ENCODE measurements at places on chromosomes 2 and 18.

DNA sequence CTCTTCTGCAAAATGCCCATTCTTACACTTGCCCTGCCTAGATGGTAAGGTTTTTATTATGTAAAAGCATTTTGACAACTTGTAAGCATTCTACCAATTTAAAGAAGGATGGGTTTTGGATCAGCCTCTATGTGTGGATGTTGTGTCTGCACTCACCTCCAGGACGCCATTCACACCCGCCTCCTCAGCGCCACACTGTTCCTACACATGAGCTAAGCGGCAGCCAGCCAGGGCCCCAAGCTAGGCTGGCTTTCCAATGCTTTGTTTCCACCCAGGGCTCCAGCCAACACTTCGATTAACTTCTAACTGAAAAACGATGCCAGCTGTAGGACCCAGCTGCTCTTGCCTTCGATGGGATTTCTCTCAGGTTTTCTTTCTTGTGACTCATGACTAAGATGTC lies 73.3 kb upstream of the FZD7 start:
- no peak for DNase-seq

GRCh38 chr18:45069546-45069945 lies 388.9 kb downstream of the SETBP1 start:
- no peak for DNase-seq

DNA sequence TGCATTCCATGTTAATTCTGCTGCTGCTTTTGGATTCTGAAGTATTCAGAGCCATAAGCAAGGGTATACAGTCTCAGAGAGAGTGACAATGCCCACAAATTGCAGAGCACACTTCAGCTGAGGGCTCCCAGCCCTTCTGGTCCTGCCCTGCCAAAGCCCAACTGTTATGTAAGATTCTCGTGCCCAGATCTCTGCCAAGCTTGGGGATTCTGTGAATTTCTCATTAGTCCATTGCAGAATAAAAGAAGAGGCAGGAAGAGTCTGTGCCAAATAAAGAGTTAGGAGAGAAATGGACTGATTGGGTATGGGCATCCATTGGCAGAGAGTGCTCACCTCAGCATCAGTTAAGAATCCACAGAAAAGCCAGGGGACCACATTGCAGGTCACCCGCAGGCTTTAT lies 112.0 kb upstream of the PNPT1 start:
- no peak for DNase-seq

- no peak for DNase-seq
Observed at GRCh38 chr2:233563663-233564430, 2.7 kb downstream of the USP40 start.

DNA sequence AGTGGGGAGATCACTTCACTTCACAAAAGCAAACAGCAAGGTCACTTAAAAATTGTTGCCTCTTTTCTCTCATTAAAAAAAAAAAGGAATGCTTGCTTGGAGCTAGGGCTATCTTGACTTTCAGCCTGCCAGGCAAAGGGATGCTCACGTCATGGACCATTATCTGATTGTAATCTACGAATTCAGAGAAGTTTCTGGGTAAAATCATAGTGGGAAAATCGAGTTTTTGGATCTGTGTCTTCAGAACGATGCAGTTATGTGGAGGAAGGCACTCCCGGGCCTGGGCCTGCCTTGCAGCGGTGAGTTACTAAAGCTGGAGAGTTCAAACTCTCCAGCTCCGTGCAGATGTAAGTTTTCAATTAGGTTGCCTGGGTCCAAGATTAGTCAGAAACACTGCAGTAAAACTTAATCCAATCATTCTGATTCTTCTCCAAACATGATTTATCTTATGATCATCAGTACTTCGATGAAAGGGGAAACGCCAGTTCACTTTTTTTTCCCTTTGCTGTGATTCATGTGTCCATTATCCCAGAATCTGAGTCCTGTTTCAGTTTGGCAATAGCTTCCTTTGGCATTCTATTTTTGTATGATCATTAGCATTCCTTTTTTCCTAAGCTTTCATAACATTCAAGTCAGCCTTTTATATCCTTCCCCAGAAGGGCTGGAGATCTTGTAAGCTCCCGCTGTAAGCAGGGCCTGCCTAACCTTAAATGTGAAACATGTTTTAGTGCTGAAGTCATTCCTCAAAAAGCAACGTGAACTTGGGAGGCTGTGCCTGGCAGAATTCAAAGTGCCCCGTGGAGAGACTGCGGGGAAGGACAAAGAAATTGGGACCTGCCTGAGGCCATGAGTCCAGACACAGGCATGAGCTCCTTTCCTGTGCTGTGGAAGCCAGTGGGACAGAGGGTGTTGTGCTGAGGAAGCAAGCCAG lies 119.3 kb upstream of the TWIST2 start:
- DNase-seq, result peak; percentile 84

- no peak for DNase-seq
Observed at GRCh38 chr2:240989451-240990265, 8.8 kb upstream of the SNED1 start.

- no peak for DNase-seq
Observed at GRCh38 chr2:44778671-44779476, 162.6 kb upstream of the SIX3 start.

- DNase-seq, result no peak
Observed at GRCh38 chr2:127428057-127428814, 10.0 kb downstream of the PROC start.

GRCh38 chr2:166411473-166412230 lies 35.9 kb upstream of the SCN9A start:
- DNase-seq, result peak; percentile 35

GRCh38 chr2:191489177-191489576 lies 188.8 kb upstream of the NABP1 start:
- no peak for DNase-seq

GRCh38 chr2:177029501-177029900 lies 183.1 kb upstream of the HNRNPA3 start:
- no peak for DNase-seq

DNA sequence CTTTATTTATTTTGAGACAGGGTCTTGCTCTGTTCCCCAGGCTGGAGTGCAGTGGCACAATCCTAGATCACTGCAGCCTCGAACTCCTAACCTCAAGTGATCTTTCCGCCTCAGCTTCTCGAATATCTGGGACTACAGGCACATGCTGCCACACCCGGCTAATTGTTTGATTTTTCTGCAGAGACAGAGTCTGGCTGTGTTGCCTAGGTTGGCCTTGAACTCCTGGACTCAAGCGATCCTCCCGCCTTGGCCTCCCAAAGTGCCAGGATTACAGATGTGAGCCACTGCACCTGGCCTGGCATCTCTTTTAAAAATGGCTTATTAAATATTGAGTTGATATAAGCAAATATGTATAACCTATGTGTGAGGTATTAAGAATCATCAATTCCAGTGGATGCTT lies 209.5 kb downstream of the FAM210A start:
- DNase-seq, result no peak

DNA sequence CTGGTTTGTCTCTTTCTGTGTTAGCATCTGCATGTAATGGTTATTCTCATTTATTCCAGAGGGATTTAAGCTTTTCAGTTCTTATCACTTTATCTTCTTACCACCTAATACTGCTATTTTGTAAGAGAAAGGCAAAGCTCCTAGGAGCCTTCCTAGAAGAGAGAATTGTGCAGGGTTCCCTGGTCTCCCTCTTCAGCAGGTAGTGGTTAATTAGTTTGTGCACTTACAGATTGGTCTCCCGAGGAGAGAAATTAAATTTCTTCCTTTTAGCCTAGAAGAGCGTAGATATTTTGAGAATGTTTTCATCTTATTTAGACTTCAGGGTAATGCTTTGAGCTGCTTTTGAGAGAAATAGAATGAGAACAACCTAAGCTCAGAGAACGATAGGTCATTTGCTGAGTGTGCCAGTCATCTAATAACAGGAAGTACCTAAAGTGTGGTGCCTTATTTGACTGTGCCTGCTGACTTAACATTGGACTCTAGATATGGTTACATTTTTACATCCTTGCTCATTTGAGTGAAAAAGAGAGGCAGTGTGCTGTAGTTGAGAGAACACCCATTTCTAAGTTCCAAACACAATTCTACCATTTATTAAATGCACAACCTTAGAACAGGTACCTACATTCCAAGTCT lies 651.4 kb downstream of the STK39 start:
- DNase-seq, result no peak

GRCh38 chr18:47204908-47205522 lies 28.9 kb upstream of the IER3IP1 start:
- no peak for DNase-seq

DNA sequence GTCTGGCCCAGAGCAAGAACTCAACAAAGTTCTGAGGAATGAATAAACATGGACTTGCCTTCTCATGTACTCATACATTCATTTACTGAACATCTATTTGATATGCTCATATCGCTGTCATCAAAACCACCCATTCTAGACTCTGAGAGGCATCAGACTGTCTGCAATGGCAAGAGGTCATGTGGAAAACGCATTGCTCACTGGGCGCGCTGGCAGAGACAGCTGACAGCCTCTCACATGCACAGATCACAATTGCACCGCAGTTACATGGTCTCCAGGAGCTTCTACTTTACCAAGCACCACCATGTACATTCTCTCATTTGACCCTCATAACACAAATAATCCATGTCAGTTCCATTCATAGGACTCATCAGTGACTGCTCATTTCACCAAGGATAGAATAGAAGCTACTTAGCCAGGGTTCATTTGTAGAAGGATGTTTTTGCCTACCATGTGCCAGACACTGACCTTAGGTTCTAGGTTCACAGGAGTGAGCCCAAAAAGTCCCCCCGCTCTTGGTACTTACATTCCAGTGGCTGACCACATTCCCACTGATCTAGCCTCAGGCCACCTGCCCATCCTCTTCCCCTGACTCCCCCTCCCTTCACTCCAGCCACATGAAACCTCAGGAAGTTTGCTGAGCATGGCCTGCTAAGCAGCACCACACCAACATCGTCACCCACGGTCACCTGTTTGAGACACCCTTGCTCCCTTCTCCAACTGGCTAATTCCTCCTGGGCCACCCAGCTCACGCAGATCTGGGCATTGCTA lies 6.1 kb downstream of the FAM124B start:
- no peak for DNase-seq

GRCh38 chr2:219125886-219126270 lies 34.7 kb downstream of the NHEJ1 start:
- DNase-seq, result no peak

GRCh38 chr2:28271919-28272250 lies 120.8 kb upstream of the FOSL2 start:
- no peak for DNase-seq

DNA sequence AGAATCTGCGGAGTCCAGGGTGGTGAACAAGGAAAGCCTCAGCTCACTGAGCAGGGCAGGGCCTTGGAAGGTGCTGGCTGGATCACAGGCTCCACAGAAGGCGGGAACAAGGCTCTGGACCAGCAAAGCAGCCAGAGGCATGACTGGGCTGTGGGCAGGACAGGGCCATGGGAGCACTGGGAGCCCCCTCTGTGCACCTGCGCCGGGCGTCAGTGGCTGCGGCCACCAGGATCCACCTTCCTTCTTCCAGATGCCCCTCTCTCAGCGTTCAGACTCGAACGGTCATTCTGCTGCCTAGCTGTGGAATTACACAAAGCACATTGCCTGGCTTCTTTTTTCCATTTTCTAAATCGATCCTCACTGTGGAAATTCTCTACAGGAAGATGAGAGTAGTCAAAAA lies 621.2 kb downstream of the GALR1 start:
- DNase-seq, result no peak

Measured in HFF-Myc (cell line).